Temporal lobe (tissue), 4 donors: ENCODE measurements at places on chromosomes 12 and 14. TPM values are rescaled to one million over a fixed set of nuclear protein-coding genes. Genes with fewer than 3 reads are reported as not detected.

PZP gene
- total RNA-seq = under 0.01 TPM

PTCSC3 gene
- not detected for total RNA-seq

L3HYPDH gene
- total RNA-seq = 20.2 TPM

ALDH1L2 gene
- 6.4 TPM for total RNA-seq

PMEL gene
- total RNA-seq = 0.49 TPM

LMNTD1 gene
- 1.2 TPM for total RNA-seq

BICDL1 gene
- 17.0 TPM for total RNA-seq

APOF gene
- not detected for total RNA-seq

MMP17 gene
- total RNA-seq = 22.4 TPM

ABCD2 gene
- total RNA-seq = 13.3 TPM

GDF3 gene
- not detected for total RNA-seq

AEBP2 gene
- total RNA-seq = 33.7 TPM

DHRS1 gene
- total RNA-seq = 7.4 TPM

PYGL gene
- total RNA-seq = 8.1 TPM

SELPLG gene
- 1.2 TPM for total RNA-seq

KRT81 gene
- total RNA-seq = not detected

SCNN1A gene
- total RNA-seq = not detected

KRT8 gene
- total RNA-seq = 0.25 TPM

B4GALNT1 gene
- total RNA-seq = 43.8 TPM

FCF1 gene
- total RNA-seq = 20.2 TPM

NFE2 gene
- 0.98 TPM for total RNA-seq

SOAT2 gene
- not detected for total RNA-seq

A2ML1 gene
- 0.98 TPM for total RNA-seq

RPAP3 gene
- 19.7 TPM for total RNA-seq

ZCRB1 gene
- 13.3 TPM for total RNA-seq

LUM gene
- 16.7 TPM for total RNA-seq

CFAP54 gene
- total RNA-seq = 4.7 TPM

WNT1 gene
- not detected for total RNA-seq
